ENCODE measurements at places on chromosomes 3 and 15.
A peak's percentile ranks its signal among the peaks of the same experiment; 100 is the strongest.

DNA sequence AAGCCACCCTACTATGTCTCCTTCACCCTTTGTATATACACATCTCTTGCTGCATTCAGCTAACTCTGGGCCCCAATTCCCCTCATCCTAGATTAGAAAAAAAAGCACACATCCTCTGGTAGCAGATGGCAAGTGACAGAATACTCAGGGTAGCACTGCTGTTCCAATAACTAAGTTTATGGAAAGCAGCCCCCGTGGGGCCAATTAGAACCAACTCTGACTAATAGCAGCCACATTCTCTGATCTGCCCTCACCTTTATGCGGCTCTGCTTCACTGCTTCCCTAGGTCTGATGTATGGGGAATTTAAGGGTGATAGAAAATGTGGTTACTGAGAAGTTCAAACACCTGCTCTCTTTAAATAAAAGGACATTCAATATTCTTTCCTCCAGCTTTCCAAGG is 74.9 kb upstream of the SETMAR start:
- DNase-seq = peak; percentile 75

DNA sequence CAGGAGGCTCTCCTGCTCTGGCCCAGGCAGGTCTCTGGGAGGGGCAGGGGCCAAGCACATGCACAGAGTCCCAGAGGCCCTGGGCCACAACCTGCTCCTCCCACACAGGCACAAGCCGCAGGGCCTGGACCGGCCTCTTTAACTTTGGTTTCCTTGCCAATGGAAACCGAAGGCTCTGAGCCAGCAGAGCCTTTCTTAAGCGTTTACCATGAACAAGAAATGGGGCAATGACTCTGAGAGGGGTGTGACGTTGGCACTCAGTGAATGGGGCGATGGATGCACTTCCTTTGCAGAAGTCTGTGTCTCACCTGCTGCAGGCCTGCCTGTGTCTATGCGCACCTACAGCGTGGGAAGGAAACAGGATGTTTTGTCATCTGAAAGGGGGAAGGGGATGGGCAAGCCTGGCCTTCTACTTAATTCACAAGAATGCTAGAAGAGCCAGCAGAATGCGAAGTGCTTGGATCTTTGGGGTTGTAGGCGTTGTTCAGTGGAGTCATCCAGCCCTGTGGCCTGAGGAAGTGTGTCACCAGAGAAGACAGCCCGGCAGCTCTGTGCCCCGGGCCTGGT is 41.8 kb downstream of the IFT122 start:
- no peak for DNase-seq

GRCh38 chr3:121980450-121980796 is 41.6 kb downstream of the ILDR1 start:
- DNase-seq = no peak

GRCh38 chr15:89399238-89400115 is 64.9 kb upstream of the POLG start:
- peak; percentile 59 for DNase-seq

DNA sequence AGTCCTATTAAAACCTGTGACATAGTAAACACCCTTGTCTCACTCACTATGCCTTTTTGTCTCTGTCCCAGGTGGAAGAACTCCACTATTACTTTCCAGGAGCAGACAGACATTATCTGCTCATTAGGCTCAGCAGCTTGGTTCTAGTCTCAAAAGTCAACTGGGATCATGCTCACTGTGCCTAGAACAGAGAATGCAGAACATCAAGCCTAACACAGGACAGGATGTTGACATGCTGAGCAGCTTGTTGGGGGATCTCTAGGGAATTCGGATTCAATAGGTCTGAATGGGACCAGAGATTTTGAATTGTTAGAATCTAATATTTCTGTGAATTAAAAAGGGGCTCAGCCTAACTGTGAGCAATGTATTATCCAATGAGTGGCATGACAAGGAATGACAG is 6.4 kb downstream of the MB21D2 start:
- no peak for DNase-seq

DNA sequence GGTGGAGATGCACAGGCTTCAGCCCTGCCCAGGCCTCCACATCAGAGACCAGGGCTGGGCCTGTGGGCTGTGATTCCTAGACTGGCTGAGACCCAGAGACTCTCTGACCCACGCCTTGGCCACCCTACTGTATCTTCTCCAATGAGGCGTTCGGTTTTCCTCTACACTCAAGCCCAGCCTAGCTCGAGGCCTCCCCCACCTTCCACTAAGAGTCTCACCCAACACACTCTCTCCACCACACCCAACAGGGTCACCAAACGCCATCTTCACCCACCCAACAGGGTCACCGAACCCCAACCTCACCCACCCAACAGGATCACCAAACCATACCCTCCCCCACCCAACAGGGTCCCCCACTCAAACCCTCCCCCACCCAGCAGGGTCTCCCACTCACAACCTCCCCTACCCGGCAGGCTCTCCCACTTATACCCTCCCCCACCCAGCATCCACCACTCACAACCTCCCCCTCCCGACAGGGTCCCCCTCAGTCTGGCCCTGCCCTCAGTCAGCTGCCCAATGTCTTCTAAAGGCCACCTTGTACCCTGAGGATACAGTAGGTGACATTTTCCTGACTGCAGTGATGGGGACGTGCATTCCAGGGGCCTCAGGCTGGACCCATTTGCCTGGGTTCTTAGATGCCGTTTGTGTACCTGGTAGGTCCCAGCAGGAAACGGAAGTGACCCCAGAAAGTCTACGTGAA is 20.4 kb downstream of the CFAP100 start:
- no peak for DNase-seq

DNA sequence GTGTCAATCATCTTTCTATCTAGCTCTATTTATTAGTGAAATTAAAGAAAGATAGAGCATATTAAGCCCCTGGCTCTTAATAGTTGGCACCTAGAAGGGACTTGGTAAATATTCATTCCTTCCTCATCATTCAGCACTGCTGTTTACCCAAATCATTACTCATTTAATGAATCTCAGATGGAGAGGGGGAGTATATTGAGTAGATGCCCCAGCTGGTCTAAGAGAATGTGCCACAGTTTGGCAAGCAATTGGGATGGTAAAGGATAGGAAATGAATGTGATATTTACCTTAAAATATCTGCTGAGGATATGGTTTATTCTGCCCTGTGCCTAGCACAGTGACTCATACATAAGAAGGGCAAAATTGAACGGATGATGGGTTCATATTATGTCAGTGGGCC is 6.0 kb downstream of the IL1RAP start:
- DNase-seq = no peak

GRCh38 chr3:53753518-53754183 is 92.6 kb downstream of the CHDH start:
- no peak for DNase-seq

DNA sequence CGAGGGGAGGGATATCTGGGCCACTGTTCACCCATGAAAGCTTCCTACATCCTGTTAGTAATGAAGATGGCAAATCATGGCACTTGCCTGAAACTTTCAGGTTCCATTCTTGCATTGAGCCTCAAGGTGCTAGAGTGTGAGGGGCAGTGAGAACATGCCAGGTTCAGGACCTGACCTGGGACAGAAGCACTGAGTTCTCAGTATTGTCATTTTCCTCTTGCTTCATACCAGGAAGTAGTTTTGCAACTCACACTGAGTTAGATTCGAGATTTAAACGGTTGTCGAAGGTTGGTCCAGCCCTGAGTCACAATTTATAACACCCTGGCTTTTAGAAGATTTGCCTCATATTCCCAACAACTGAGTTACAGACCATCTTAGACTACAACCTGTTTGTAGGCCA is 11.8 kb upstream of the MEIS2 start:
- DNase-seq = no peak

DNA sequence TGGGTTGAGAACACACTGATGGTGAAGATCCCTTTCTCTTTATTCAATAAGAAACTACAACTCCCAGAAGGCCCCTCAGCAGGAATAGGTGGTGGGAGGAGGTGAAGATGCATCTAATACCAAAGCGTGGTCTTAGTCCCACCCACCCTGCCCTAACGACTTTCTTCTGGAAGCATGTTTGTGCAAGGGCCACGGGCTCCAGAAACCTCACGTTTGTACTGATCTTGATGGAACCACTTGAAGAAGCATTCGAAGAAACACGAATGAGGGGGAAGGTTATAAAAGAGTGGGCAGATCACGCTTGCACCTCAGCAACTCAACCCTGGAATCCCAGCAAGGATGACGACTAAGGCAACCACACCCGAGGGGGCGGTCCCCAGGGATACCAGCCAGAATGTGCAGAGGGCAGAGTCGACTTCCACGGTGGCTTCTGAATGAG is 10.6 kb upstream of the SLC25A36 start:
- no peak for DNase-seq

- DNase-seq = no peak
Measured at GRCh38 chr3:45462522-45463265, 74.3 kb downstream of the LARS2 start.

DNA sequence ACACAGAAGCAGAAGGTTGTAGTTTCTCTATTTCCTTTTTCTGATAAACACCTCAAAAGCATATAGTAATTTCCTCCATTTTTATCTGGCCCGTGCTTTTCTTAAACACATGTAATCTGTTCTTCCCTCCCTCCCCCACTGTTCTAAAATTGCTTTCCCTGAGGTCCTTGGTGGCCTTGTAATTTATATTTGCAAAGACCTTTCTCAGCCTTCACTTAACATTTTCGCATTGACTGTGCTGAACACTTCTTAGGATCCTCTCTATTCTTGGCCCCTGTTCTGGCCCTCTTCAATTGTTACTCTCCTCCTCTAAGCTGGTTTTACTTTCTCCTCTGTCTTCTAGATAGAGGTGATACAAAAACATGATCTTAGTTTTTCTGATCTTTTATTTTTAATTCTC is 28.3 kb downstream of the GAP43 start:
- no peak for DNase-seq

DNA sequence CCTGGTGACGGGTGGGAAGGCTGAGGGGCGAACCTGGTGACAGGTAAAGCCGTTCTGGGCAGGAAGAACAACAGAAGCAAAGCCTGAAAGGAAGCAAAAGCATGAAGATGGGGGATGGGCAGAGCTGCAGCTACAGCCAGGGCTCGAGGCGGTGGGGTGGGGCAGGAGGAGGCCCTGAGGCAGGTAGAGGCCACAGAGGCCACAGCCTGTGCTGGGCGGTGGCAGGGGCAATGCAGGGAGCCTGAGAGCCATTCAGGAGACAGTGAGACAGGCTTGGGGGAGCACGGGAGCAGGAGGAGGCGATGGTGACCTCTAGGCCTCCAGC is 8.2 kb downstream of the PCSK6 start:
- DNase-seq = no peak

DNA sequence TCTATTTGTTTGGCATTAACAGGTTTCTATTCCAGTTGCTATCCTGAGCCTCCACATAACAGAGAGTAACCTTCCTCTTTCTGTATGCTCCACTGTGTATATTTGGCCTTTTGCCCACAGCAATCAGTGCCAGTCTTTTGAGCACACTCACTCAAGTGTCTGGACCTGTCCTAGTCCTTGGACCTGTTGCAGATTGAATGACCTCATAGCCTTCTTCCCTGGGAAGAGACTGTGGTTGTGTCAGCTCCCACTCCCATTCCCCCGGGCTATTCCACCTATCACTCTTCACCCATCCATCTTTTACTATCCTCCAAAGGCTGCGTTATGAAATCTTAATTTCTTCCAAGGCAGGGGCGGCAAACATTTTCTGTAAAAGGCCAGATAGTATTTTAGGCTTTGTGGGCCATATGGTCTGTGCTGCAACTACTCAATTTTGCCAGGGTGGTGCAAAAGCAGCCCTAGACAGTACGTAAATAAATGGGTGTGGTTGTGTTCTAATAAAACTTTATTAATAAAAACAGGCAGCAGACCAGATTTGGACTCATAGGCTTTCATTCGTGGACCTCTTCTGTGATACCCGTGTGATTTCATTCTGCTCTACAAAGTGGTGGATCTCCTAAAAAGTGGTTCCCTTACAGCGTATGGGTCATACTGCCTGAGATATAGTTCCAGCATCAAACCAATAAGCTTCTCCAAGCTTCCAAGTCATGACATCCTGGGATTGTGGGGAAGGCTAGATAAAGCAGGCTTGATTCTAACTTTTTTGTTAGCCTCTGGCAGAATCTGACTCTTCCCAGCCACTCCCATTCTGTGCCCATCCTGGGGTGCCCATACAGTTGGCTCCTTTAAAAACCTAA is 57.4 kb downstream of the CDAN1 start:
- DNase-seq = no peak

GRCh38 chr3:188152660-188153436 is 1.1 kb upstream of the LPP start:
- no peak for DNase-seq

All from NCI-H1694 (cell line).